T-helper 1 cell (primary cell): ENCODE measurements at places on chromosomes 3 and 15.

- DNase-seq: no peak
Observed at GRCh38 chr3:126103121-126104027, 19.4 kb upstream of the SLC41A3 start.

DNA sequence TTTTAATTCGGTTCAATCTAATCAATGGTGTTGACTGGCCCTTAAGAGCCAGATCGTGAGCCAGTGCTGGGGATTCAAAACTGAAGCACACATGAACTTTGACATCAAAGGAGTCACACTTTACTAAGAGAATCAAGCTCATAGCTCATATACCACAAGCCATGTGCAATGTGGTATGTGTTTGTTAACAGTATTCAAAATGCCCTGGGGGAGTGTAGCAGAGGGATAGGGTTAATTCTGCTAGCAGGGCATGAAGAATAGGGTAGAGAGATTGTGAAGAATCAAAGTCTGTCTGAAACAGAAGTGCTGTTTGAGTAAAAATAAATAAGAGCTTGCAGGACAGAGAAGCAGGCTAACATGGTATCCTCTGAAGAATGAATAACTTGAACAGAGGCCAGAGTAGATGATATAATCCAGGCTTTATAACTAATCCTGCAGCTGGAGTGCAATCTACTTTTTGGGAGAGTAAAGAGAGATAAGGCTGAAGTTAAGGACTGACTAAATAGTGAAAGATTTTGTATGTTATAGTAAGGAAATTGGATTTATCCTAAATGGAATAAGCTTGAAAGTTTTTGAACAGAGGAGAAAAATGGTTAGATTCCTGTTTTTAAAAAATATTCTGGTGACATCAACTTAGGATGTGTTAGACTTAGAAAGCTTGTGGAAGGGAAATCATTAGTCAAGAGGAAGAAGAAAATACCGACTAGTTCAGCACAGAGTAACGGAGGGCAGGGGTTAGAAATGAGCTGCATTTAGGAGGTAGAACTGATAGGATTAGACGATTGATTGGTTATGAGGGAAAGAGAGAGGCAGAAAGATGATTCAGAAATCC, 292.0 kb downstream of the NFKBIZ start:
- no peak for DNase-seq

DNA sequence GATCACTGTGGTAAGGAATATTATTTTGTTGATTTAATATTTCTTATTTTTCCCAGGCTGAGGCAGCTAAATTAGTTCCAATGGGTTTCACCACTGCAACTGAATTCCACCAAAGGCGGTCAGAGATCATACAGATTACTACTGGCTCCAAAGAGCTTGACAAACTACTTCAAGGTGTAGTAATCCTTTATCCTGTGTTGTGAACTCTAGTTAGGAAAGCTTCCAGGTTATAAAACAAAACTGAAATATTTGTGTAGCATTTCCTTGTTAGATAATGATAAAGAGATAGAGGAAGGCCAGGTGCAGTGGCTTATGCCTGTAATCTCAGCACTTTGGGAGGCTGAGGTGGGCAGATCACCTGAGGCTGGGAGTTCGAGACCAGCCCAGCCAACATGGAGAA, 11.1 kb downstream of the RAD51 start:
- no peak for DNase-seq

GRCh38 chr15:49225572-49226281, 55.7 kb downstream of the GALK2 start:
- no peak for DNase-seq

DNA sequence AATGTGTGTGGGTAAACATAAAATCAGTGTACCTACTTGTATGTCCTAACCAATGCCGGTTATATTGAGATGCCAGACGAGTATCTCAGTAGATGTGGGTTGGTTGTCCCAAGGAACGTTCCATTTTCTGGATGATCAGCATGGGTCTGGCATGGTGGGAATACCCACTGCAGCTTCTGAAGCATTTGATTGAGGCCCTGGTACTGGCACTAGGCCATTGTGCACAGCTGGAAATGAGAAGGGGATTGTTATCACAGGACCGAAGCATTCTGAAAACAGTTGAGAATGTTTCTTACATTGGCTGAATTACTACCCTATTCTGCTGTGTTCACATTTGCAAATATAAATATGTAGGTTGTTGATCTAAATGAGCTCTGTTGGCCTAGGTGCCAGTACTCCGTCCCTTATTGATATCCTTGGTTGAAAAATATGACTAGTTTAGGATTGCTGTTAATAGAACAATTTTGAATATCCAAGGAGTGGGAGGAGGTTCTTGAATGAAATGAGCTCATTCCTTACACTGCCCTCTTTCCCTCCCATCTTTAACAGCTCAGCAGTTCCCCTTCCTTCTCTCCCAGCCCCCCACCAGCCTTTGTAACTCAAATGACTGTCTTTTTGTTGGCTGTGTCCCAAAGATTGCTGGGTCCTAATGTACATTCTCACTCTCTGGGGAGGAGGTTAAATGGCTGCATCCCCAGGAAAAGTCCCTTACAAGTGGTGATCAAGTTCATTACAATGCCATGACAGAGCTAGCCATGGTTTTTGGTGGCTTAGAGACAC, 293.3 kb upstream of the TPM1 start:
- DNase-seq: no peak

DNA sequence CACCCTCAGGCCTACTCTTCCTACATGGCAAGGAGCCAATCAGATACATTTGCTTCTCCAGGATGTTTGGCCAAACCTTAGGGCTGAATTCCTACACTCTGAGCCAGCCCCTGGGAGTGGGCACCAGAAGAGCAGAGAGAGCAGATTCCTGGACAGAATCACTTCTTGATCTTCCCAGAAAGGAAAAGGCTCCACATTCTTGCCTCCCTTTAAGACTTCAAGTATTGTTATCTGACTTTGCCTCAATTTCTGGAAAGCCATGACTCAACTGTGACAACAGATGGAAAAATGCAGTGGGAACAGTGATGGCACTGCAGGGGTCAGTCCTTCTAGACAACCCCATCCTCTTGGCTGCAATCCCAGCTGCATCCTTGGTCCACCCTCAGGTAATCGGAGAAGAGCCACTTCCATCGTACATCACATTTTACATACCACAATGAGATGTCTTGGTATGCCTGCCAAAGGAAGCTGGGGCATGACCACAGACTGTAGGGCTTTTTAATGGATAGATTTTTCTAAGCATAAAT, 21.0 kb downstream of the SLCO2A1 start:
- no peak for DNase-seq
